Neural crest cell (in vitro differentiated cells): ENCODE measurements at places on chromosomes 1 and 21.

DNA sequence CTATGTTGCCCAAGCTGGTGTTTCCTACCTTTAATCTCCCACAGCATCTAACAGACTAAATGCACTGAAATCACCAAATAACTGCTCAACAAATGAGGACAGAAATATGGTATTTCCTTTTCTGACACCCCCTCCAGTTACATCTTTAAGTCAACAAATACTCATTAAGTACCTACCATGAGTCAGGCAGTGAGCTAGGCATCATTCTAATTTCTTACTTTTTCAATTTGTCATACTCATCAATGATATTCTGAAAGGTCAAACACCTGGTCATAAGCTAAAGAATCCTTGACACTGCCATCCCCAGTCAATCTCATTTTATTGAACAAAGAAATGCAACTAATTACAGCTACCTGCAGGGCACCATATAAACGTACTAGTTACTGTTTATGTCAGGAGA, 36.6 kb downstream of the LUZP1 start:
- no peak for DNase-seq

GRCh38 chr1:183002267-183002666, 21.0 kb upstream of the LAMC1 start:
- DNase-seq = no peak

- DNase-seq = peak; percentile 31
Observed at GRCh38 chr1:40783001-40783905, at the start of gene KCNQ4. Gene KCNQ4 (plus strand): TSS chr1:40783787. CDS start chr1:40784094, 307 bp downstream.

GRCh38 chr1:23836037-23836436, 10.8 kb upstream of the HMGCL start:
- no peak for DNase-seq

DNA sequence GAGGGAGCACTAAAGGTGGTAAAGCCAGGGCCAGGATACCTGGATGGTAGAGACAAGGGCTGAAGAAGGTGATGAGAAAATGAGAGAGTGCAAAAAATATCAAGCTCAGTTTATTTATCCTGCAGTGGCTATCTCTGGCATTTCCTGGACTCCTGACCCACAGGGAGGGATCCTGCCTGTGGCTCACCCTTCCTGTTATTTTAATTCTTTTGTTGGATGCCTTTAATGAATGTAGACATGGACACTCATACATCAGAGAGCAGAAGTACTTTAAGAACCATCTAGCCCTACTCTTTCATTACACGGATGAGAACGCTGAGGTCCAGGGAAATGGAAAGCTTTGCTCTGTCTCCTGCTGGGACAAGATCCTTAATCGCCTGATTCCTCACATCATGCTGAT, 20.6 kb downstream of the JUN start:
- no peak for DNase-seq

DNA sequence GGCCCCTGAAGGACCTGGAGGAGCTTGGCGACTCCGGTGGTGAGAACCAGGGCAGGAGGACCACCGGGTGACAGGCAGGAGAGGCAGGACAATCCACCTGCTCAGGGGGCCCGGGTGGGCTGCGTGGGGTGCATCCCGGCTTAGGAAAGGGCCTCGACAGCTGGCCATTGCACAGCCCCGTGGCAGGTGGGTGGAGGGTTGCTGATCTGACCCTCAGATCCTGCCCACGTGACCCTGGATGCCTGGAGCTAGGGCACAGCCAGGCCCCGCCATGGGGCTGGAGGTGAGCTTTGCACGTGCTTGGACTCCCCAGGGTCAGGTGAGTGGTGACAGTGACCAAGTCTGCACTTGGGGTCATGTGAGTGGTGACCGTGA, 35.5 kb upstream of the SLC19A1 start:
- no peak for DNase-seq

GRCh38 chr1:233323718-233324117, 3.8 kb upstream of the MAP3K21 start:
- no peak for DNase-seq

GRCh38 chr1:192604979-192605620, 29.5 kb downstream of the RGS1 start:
- DNase-seq = no peak

GRCh38 chr1:62013264-62013663, 181.4 kb upstream of the L1TD1 start:
- DNase-seq = no peak
